Vagina (tissue), 2 donors: ENCODE measurements at places on chromosomes 6 and 20. TPM values are rescaled to one million over a fixed set of nuclear protein-coding genes. Genes with fewer than 3 reads are reported as not detected.

DNA sequence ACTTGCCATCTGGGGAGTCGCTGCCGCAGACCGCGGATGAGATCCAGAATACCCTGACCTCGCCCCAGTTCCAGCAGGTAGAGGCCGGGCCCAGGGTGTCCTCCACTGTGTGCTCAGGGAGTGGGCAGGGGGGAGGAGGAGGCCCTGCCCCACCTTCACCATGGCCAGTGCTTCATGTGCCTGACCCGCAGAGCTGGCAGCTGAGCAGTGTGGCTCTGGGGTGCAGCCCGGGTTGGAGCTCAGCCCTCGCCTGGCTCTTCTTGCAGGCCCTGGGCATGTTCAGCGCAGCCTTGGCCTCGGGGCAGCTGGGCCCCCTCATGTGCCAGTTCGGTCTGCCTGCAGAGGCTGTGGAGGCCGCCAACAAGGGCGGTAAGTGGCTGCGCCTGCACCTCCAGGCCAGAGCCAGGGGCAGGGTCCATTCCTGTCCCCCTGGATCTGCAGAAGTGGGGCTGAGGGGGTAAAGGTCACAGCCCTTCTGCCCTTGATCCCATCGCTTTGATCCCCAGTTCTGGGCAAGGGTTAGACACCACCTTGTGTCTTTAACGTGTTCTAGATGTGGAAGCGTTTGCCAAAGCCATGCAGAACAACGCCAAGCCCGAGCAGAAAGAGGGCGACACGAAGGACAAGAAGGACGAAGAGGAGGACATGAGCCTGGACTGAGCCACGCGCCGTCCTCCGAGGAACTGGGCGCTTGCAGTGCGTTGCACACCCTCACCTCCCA is 5.5 kb downstream of the ADRM1 start:
- H3K4me1 ChIP-seq, result peaks cover 55% of the 10 kb centered on the region
- H3K36me3 ChIP-seq, result no peaks in the 10 kb centered on the region
- DNase-seq, result no peak
- no peak overlapping the region for H3K27ac ChIP-seq
- no peaks in the 10 kb centered on the region for H3K27me3 ChIP-seq

DNA sequence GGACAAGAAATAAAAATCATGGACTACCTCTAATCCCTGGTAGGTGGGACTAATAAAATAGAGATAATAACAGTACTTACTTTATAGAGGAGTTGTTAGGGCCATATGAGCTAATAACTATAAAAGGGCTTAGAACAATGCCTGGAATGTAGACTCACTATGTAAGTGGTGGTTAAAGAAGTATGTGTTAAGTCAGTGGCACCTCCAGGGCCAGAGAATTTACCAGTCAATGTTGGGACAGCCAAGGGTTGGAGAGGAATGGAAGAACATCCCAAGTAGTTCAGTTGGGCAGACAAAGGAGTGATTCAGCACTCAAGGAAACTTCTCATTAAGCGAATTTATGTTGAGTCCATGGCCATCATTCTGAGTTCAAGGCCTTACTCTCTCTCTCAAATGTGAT is 116.8 kb downstream of the OTOR start:
- H3K27me3 ChIP-seq, result no peaks in the 10 kb centered on the region
- no peak for DNase-seq
- no peaks in the 10 kb centered on the region for H3K4me1 ChIP-seq
- no peak overlapping the region for H3K4me3 ChIP-seq
- no peaks in the 10 kb centered on the region for H3K36me3 ChIP-seq

- no peaks in the 10 kb centered on the region for H3K36me3 ChIP-seq
- no peak overlapping the region for H3K4me3 ChIP-seq
Observed at GRCh38 chr6:118306392-118307238, 241.5 kb upstream of the PLN start.

DNA sequence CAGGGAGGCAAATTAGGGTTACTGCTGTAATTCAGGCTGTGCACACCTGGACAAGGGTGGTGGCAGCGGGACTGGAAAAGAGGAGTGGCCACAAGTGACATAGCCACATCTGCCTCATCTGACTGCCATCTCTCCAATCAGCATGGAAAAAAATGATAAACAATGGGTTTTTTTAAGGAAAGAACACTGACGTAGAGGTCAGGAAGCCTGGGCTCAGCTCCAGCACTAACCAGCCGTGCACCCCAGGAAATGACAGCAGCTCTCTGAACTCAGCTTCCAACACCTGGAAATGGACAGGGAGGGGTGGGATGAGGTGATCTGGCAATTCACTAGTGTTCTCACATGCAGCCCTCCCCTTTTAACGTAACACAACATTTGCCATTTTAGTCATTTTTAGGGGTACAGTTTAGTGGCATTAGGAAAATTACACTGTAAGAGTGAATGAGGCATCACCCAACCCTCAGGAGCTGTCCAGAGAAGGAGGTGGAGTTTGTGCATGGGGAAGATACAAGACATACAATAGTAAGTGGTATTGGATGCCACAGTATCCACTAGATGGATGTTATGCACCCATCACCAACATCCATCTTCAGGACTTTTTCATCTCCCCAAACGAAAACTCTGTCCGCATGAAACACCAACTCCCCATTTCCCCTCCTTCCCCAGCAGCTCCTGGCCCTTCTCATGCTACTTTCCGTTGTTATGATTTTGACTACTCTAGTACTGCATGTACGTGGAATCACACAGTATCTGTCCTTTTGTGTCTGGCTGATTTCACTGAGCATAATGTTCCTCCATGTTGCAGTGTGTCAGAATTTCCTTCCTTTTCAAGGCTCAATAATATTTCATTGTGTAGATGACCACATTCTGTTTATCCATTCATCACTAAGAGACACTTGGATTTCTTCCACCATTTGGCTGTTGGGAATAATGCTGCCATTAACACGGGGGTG is 215.5 kb upstream of the ECI2 start:
- H3K27me3 ChIP-seq, result no peaks in the 10 kb centered on the region
- peaks cover 16% of the 10 kb centered on the region for H3K4me1 ChIP-seq
- H3K4me3 ChIP-seq, result no peak overlapping the region
- H3K36me3 ChIP-seq, result no peaks in the 10 kb centered on the region

- H3K27me3 ChIP-seq, result no peaks in the 10 kb centered on the region
- DNase-seq, result no peak
- no peaks in the 10 kb centered on the region for H3K36me3 ChIP-seq
- H3K27ac ChIP-seq, result no peak overlapping the region
- no peak overlapping the region for H3K4me3 ChIP-seq
- no peaks in the 10 kb centered on the region for H3K4me1 ChIP-seq
Observed at GRCh38 chr6:128005009-128005408, 104.2 kb upstream of the THEMIS start.

DNA sequence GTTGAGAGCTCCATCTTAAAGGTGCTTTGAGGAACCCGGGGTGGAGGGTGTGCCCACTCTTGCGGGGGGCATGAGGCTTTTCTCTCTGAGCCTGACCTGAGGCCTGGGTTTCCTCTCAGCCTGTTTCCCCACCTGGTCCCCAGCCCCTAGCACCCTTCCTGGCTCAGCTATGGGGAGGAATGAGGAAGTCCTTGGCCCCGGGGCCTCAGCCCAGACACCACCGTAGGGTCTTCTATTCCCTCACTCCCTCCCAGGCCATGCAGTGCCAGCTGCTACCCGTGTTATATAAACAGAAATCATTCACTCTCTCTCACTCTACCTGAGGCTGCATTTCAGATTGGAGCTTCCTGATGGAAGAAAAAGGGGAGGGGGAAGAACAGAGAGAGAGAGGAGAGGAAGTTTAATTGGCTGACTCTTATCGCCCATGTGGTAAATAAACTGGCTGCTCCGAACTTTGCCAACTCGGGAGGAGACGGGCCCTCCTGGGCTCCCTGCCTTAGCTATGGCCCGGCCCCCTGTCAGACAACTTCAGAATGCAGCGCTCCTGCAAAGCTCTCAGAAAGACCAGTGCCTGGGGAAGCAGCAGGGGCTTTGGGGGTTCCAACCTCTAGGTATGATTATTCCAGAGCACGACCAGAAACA is 2.8 kb downstream of the CDH22 start:
- H3K4me3 ChIP-seq, result no peak overlapping the region
- no peaks in the 10 kb centered on the region for H3K27me3 ChIP-seq
- peaks cover 18% of the 10 kb centered on the region for H3K4me1 ChIP-seq
- H3K27ac ChIP-seq, result no peak overlapping the region

DNA sequence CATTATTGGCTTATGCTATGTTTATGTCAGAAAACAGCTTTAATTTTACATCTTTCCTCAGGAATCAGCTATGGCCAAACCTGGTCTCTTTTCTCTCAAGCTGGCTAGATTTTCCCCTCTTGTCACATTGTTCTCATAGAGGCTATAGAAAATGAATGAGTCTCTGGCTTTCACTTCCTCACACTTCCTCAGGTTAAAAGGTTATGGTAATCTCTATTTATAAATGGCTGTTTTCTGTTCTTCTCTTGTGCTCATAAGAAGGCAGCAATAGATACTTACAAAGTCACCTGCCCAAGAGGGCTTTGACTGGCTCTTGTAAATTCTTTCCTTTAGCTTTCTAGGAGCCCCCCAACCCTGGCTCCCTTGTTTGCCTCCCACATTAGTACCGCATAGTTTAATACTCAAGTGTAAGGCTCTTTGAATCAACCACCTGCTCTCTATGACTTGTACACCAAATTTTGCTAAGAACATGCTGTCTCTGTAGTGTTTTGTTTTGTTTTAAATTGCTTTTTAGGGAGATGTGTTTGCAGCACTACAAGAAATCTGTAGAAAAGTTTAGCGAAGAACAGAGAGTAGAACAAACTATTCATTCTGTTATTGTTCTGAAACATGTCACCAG is 897.4 kb upstream of the CITED2 start:
- no peaks in the 10 kb centered on the region for H3K36me3 ChIP-seq
- no peak overlapping the region for H3K4me3 ChIP-seq
- H3K27ac ChIP-seq, result no peak overlapping the region
- H3K4me1 ChIP-seq, result no peaks in the 10 kb centered on the region

- no peak overlapping the region for H3K27ac ChIP-seq
- H3K27me3 ChIP-seq, result no peaks in the 10 kb centered on the region
- H3K4me3 ChIP-seq, result no peak overlapping the region
- H3K36me3 ChIP-seq, result no peaks in the 10 kb centered on the region
- DNase-seq, result no peak
- no peaks in the 10 kb centered on the region for H3K4me1 ChIP-seq
Observed at GRCh38 chr6:124073820-124074587, 270.3 kb downstream of the NKAIN2 start.

GRCh38 chr6:109393886-109394281 is 11.6 kb upstream of the CD164 start:
- no peak for DNase-seq
- no peaks in the 10 kb centered on the region for H3K36me3 ChIP-seq
- H3K27ac ChIP-seq, result no peak overlapping the region
- H3K27me3 ChIP-seq, result no peaks in the 10 kb centered on the region
- H3K4me3 ChIP-seq, result no peak overlapping the region

DNA sequence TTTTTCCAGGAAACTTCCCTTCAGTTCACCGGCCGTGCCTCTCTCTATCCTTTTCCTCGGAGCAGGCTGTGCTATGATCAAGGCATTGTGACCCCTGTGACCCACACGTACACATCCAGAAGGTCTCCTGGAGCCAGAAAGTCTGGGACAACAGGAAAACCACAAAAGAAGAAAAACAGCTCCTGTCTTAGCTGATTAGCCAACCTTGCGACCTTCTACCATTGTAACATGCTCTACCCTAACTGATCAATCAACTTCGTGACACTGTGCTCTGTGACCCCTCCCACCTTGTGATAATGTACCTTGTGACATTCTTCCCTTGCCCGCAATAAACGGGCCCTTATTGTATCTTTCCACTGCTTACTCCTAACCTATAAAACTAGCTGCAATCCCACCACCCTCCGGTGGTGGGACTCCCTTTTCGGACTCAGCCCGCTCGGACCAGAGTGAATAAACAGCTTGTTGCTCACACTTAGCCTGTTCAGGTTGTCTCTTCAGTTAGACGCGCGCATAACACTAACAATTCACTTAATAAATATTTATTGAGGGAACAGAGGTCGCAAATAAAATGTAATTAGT is 24.2 kb downstream of the ZNF311 start:
- no peaks in the 10 kb centered on the region for H3K27me3 ChIP-seq
- H3K27ac ChIP-seq, result peak overlapping the region; percentile 86
- peaks cover 14% of the 10 kb centered on the region for H3K4me1 ChIP-seq
- H3K36me3 ChIP-seq, result no peaks in the 10 kb centered on the region

DNA sequence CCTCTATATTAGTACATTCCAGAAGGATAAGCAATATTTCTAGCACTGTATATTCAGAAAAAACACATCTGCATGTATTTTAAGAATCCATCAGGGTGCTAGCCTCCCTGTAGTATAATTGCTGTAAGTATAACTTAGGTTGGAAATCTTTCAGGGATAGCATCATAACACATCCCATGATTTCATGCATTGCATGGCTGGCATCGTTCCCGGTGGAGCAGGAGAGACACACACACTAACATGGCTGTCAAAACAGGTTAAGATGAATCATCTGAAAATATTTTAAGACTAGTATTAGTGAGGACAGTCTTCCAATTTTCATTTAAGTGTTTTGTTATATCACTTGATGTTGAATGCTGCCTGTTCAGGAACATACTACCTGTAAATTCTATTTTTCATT is 32.1 kb upstream of the CENPW start:
- no peak for DNase-seq
- H3K27me3 ChIP-seq, result no peaks in the 10 kb centered on the region
- no peak overlapping the region for H3K27ac ChIP-seq
- H3K4me1 ChIP-seq, result no peaks in the 10 kb centered on the region
- no peaks in the 10 kb centered on the region for H3K36me3 ChIP-seq

- no peaks in the 10 kb centered on the region for H3K27me3 ChIP-seq
- no peak for DNase-seq
- H3K36me3 ChIP-seq, result no peaks in the 10 kb centered on the region
- H3K4me3 ChIP-seq, result no peak overlapping the region
Observed at GRCh38 chr6:139588076-139588639, 213.7 kb upstream of the CITED2 start.

GRCh38 chr6:116444575-116444974 is 16.6 kb upstream of the CALHM6 start:
- peaks cover 6% of the 10 kb centered on the region for H3K4me1 ChIP-seq
- no peaks in the 10 kb centered on the region for H3K36me3 ChIP-seq
- no peak for DNase-seq
- no peaks in the 10 kb centered on the region for H3K27me3 ChIP-seq
- no peak overlapping the region for H3K4me3 ChIP-seq
- no peak overlapping the region for H3K27ac ChIP-seq

- no peak for DNase-seq
- no peaks in the 10 kb centered on the region for H3K36me3 ChIP-seq
- H3K27ac ChIP-seq, result peak overlapping the region; percentile 68
- H3K27me3 ChIP-seq, result no peaks in the 10 kb centered on the region
- H3K4me1 ChIP-seq, result no peaks in the 10 kb centered on the region
Observed at GRCh38 chr6:26223228-26223627, 136.0 kb downstream of the HFE start.

- H3K27me3 ChIP-seq, result no peaks in the 10 kb centered on the region
- DNase-seq, result no peak
- H3K27ac ChIP-seq, result no peak overlapping the region
- no peaks in the 10 kb centered on the region for H3K36me3 ChIP-seq
- H3K4me1 ChIP-seq, result no peaks in the 10 kb centered on the region
- H3K4me3 ChIP-seq, result no peak overlapping the region
Observed at GRCh38 chr6:140663772-140664171, 1289.3 kb upstream of the CITED2 start.

The KIF25 gene
- not detected for total RNA-seq

The PIGT gene
- 81.0 TPM for total RNA-seq

The COX7A2 gene
- total RNA-seq, result 286 TPM

The HLA-DOA gene
- 30.2 TPM for total RNA-seq

The TSPO2 gene
- total RNA-seq, result not detected

The TRAPPC3L gene
- total RNA-seq, result not detected

The ANKEF1 gene
- total RNA-seq, result 4.2 TPM
